Neural progenitor cell (in vitro differentiated cells): ENCODE measurements at places on chromosomes 1 and 21.
A peak's percentile ranks its signal among the peaks of the same experiment; 100 is the strongest.

DNA sequence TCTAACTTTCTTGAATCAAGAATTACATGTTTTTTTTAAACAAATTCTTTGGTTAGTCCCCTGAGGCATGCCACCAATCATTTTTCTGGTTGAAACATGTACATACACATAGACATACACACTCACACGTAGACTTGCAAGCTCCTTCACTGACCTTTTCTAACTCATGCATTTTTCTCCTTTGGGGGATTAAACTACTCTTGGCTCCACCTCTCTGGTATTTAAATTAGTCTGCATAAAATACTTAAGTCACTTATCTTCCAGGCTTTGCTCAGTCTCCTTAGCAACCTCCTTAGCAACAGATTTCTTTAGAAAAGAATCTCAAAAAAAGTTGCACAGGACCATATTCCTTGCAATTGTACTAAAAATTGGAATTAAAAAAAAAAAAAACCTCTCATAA, 440.9 kb upstream of the LRRC7 start:
- DNase-seq = no peak

DNA sequence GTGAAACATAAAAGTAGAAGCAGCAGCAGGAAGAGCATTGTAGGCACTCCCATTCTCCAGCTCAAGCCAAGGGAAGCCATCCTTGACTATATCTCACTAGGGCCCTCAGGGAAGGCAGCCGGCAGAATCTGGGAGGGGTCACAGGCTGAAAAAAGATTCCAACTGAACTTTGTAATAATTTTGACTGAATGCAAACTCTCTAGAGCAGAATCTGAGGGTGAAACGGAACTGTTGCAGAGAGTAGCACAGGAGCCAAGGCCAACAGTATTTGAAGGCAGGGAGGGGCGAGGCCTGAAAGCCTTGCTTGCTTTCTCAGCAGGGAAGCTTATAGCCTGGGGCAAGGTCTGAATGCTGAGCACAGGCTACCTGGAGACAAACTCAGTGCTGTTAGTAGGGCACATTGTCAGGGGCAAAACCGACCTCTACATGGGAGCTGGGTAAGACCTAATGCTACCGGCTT, 180.6 kb downstream of the COL24A1 start:
- peak; percentile 8 for DNase-seq

- DNase-seq = no peak
Observed at GRCh38 chr1:152029929-152030211, 6.9 kb downstream of the S100A11 start.

DNA sequence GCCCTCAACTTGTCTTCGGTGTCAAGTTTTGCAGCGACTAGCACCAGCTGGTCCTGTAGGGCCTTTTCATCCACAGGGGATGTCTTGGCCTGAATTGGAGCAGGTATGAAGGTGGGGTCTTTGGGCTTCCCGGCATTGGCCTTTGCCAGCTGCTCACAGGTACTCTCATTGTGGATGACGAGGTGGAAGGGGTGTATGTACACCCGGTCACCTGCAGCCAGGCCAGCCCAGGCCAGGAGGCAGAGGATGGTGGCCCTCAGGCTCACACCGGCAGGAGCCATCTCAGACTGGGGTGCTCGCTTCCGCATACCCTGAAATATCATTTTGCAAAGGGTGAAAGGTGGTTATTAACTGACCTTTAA, 3.4 kb downstream of the AGT start:
- DNase-seq = no peak

DNA sequence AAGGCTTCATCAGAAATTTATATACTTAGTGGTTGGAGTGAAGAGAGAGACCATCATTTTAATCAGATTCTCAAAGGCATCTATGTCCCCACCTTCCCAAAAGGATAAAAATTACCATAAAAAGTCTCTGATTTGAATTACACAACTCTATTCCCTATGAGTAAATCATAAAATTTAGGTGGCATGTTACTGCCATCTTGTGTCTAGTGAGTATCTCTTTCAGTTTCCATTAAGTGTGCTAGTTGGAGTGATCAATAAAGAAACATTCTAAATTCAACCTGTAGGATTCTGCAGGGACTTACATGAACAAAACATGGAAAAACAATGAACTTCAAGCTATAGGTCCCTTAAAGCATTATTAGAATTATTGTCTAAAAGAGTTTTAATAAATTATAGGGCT, 655.4 kb downstream of the LTN1 start:
- DNase-seq = peak; percentile 12

- no peak for DNase-seq
Observed at GRCh38 chr21:38570596-38570995, 72.3 kb upstream of the ERG start.

DNA sequence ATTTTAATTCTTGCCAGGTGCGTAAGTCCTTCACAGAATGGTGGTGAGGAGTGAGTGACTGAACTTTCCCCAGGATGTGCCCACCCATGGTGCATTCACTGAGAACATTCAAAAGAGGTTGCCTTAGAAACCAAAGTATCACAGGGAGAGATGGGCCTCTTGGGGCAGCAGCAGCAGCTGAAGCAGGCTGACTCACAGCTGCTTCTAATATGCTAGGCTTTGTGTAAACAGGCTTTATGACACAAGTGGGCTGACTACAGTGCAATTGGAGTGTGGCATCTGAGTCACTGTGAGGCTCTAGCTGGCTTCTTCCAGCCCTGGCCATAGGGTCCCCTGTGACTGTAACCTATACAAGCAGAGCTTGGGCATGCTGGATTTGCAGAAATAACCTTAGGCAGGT, 12.6 kb downstream of the PIGP start:
- DNase-seq = peak; percentile 76

DNA sequence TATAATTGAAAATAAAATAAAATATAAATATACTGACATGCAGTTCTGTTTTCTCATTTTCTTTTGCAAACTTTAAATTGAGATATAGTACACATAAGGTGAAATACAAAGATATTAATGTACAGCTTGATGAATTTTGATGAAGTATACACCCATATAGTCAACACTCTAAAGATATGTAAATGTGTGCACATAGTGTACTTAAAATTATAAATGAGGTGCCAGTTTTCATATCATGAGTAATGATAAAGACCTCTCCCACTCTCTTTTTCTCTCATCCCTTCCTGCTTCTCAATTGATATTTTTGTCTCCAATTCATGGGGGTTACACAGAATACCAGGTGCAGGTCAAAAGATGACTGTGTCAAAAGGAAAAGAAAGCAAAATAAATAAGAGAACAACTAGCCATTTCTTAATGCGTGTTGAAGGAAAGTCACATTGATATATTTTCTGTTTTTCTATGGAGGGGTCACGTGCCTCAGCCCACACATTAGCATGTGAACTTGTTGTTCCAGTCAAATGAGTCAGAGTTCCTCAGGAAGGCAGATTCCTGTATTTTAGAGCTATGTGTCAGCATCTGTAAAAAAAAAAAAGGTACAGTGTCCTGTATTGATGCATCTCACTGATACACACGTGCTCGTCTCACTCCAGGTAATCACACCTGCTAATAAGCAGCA, 64.3 kb upstream of the HOOK1 start:
- DNase-seq = no peak

- no peak for DNase-seq
Observed at GRCh38 chr1:26112407-26112775, 767 bp downstream of the PDIK1L start.

DNA sequence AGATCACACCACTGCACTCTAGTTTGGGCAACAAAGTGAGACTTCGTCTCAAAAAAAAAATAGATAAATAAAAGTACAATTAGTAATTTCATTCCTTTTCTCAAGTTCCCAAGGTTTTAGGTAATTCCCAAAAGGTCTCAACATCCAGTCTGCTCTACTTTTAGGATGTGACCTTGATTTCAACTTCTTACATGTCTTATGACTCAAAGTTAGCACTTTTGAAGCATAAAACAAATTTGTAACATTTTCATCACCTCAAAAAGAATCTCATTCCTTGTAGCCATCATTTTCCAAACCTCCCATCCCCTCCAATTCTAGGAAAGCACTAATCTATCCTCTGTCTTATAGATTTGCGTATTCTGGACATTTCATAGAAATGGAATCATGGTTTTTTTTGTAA, 32.2 kb downstream of the SNX27 start:
- DNase-seq = no peak

DNA sequence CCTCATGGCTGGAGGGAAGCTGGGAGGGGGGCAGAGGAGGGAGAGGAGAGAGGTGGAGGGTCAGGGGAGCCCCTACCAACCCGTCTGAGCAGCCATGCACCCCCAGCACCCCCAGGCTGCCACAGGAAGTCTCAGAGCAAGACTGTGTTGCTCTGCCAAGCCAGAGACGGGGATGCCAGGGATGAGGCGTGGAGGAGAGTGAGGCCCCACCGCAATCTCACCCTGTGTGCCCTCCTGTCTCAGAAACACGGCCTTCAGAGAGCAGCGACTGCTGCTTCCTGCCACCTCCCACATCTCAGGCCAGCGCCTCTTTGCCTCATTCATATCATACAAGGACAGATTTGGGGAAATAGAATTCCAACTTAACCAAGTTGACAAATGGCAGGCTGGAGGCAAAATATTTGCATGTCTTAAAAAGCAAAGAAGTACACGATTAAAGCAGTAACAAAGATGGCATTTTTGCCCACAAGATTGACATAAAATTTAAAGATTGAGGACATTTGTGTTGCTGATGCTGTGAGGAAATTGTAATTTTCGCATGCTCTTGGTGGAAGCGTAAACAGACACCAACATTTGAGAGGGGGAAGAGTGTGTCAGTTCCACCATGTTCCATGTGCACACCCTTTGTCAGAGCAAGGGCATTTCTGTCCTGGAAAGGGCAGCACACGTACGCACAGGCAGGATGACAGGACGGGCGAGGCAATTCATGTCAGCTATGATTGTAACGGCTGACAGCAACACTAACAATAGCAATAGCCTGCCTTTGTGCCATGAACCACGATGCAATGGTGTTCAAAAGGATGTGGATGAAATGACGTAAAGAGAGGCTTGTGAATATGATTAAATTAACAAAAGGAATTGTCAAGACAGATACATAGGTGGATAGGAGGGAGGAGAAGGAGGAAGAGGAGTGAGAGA, 59.0 kb upstream of the BACE2 start:
- no peak for DNase-seq

DNA sequence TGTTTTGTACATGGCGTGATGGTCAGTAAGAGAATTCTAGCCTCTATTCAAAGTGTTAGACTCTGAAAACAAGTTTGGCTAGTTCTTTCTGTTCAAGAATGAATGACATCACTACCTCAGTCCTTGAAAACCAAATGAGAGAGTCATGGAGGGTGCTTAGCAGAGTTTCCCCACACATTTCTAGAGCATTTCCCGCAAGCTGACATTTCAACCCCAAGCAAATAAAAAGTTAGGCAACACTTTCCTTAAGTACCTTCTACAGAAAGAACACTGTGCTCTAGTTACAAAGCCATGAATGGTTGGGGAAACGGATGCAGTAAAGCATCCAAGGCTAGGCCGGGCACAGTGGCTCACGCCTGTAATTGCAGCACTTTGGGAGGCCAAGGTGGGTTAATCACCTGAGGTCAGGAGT, 47.9 kb upstream of the SLC44A3 start:
- no peak for DNase-seq

- DNase-seq = peak; percentile 33
Observed at GRCh38 chr1:53576866-53577760, 117.9 kb downstream of the DMRTB1 start.

DNA sequence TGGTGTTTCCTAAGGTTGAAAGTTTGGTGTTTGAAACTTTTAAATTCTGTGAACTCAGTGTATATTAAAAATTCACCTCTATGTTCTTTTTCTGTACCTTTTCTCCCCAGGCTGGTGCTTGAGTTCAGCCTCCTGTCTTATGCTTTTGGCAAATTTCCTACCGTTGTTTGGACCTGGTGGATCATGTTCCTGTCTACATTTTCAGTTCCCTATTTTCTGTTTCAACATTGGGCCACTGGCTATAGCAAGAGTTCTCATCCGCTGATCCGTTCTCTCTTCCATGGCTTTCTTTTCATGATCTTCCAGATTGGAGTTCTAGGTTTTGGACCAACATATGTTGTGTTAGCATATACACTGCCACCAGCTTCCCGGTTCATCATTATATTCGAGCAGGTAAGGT, 24.9 kb upstream of the AXDND1 start:
- DNase-seq = no peak

- DNase-seq = no peak
Observed at GRCh38 chr1:174989536-174990220, 10.1 kb upstream of the CACYBP start.

GRCh38 chr1:9892563-9893528, 17.2 kb downstream of the CTNNBIP1 start:
- peak; percentile 65 for DNase-seq

DNA sequence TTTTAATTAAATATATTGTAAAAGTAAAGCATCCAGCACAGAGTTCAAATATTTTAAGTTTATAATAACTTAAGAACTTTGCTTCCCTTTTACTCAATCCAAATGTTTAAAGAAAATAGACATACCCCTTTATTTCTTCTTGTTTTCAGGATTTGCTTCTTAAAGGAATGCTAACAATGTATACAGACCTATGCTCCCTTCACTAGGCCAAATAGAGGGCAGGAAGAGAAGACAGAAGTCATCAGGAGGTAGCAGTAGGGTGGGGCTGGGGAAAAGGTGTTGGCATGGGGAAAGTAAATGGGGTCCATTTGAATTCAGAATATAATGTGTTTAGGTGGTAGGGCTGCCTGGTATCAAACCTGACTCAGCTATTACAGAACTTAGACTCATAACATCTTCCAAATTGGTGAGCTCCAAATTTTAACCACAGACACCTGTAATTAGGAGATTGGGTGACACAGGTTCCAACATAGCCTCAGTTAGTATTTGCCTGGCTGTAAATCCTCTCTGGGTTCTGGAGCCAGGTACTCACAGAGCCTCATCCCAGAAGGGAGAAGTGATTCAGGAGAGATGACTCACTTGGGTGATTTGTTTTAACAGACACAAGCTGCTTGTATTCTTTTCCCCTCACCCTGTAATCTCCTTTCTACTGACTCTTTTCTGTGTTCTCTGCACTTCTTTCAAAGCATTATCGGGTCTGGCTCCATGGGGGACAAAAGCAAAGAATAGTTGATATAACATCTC, 60.1 kb upstream of the DUSP10 start:
- DNase-seq = peak; percentile 27

DNA sequence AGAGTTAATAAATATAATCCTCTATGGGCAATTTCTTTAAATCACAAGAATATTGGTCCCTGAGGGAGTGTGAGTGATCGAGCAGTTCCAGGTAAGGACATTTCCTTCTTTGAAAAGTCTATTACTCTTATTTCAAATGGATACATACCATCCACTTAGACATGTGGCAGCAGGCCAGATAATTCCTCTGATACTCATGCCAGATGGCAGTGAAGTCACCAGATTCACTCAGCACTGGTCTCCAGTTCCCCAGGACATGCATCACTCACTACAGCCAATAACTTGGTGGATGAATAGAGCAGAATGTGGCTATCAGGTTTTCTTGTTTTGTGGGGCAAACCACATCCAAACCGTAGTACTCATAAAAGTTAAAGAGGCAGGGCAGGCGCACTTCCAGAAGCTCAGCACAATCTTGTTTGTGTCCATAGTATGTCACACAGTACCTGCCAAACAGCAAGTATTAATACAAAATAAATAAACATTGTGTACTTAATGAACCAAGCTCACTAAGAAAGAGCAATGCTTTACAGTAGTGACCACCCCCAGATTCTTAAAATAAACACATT, 74.2 kb upstream of the CD53 start:
- no peak for DNase-seq
